Right kidney (tissue), 9 donors: ENCODE measurements at places on chromosomes 6 and 20.

- no peak for DNase-seq
Observed at GRCh38 chr20:32153156-32153665, 43.7 kb downstream of the TM9SF4 start.

- no peak for DNase-seq
Observed at GRCh38 chr6:32741031-32741960, at the start of gene HLA-DQA2. Gene HLA-DQA2, plus strand, starts transcription at chr6:32741391. Its CDS starts 53 bp downstream, at chr6:32741444.

DNA sequence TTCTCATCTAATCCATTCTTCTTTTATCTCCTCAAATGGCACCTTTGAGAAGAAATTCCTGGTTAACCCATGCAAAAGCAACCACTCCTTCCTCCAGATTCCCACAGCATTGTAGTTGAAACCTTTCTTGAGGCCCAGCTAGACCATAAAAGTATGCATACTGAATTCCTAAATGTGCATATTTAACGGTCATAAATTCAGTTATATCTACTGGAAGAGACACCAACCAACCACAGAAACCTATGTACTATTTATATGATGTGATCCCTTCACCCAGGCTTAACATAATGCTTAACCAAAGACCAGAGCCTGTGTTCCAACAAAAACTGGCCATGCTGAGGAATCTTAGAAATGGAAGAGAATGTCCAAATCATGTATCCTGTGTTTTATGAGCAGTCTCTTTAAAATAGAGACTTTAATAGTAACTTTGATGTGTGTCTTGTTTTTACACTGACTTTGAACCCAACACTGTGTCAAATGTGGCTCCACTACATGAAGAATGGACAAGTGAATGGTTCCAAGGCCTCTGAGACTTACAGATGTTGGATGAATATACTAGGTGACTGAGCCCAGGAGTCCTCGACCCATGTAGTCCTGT lies 11.4 kb upstream of the TAF8 start:
- DNase-seq, result no peak

DNA sequence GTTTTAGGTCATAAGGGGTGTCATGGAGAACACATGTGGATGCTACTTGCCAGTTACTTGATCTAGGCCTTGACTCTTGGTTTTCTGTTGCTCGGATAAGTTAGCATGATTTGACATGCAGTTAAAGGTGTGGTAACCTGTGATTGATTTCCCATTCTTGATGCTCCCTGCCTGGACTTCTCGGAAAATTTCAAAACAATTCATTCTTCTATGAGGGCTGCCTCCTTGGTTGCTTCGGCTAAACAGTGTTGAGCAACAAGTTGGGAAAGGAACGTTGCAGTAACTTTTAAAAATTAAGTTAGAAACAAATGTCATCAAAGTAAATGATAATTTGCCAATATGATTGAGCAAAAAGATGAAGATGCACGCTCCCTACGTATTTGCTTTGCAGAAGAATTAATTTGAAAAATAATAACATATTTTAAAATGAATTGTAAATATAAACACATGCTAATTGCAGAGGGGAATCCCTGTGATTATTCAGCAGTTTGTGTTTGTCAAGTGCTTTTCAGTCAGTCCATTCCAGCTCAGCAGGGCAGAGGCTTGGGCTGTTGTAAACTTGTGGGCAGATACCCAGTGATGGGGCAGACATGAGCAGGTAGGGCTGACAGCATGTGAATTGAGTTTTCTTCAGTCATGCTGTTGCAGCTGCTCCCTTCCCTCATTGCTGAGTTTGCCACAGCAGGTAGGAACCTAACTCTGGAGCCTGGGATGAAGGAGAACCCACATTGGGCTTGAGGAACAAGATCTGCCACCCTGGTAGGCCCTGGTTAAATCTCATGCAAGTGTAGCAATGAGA lies 110.2 kb downstream of the ESR1 start:
- no peak for DNase-seq

GRCh38 chr6:113185299-113185698 lies 671.8 kb upstream of the MARCKS start:
- no peak for DNase-seq

DNA sequence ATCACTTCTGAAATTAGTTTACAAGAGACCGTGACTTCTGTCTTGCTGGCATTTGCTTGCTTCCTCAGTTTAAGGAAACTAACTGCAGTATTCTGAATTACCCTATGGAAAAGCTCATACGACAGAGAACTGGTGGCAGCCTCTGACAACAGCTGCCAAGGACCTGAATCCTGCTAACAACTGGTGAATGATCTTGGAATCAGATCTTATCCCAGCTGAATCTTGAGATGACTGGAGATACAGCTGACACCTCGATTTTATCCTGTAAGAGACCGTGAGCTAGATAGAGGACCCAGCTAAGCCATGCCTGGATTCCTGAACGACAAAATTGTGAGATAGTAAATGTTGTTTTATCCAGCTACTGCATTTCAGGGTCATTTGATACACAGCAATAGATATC lies 202.3 kb downstream of the OGFRL1 start:
- DNase-seq, result no peak
